CD4-positive, alpha-beta T cell treated with Interleukin-4 for 4 hours (primary cell): ENCODE measurements at places on chromosomes 1 and 21.

DNA sequence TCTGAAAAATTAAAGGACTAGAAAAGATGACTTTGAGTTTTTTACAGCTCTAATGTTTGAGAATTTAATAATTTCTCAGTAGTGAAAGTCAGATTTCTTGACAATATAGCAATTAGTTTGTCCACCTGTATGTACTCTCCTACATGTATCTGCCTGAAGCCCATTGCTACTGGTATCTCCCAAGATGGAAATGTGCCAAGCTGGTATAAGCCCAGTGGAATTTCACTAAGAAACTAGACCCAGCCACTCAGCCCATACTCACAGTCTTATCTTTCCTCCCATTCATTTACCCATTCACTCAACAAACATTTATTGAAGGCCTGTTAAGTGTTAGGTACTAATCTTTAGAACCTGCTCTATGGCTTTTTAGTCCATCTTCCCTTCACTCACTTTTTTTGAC lies 21.6 kb upstream of the TRIM45 start:
- no peak for DNase-seq

DNA sequence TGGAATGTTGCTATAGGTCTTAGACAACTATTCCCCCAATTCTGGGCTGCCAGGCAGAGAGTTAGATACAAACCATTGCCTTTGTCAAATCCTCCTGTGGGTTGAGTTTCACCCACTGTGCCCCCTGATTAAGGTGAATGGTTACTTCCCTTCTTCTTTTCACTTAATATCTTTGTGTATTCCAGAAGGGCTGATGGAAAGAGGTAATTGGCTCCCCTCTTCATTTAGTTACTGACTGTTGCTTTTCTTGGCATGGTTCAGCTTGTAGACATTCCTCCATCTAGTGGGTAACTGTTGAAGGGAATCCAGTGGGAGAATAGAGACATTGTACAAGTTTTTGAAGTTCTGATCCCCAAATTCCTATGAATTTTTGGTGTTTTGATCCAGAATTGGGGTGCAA lies 43.8 kb upstream of the MACF1 start:
- DNase-seq: no peak

DNA sequence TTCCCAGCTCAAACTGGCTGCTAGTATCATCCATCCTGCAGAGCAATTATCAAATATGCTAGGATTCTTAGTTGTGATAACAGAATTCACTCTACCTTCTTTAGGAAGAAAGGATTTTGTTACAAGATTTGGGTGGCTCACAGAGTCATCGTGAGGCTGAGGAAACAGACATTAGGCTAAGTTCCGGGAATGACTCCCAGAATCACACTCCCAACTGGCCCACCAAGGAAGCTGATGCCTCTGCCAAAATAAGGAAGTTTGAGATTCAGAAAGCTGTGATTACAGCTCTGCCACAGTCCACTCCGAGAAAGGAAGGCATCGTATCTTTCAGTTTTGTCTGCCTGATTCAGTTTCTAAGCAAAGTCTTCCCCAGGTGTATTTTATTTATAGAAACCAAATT lies 50.6 kb upstream of the LYPLAL1 start:
- no peak for DNase-seq

GRCh38 chr1:39987869-39988268 lies 32.9 kb downstream of the MFSD2A start:
- DNase-seq: no peak

- DNase-seq: no peak
Observed at GRCh38 chr1:9691691-9692090, 40.2 kb downstream of the PIK3CD start.

DNA sequence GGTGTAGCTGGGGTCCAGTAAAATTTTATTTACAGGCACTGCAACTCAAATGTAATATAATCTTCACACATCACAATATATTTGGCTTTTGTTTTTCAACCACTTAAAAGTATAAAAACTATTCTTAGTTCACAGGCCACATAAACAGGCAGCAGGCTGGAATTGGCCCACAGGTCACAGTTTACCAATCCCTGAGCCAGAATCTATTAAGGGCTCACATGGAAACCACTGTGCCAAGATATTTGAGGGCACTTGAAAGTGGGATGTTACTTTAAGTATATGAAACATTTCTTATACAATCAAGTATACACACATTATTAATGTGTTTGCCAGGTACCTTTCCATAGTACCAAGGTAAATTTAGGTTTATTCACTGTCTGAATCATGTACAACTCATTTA lies 71.9 kb upstream of the PRDX6 start:
- no peak for DNase-seq

GRCh38 chr1:38041936-38042834 lies 4.4 kb downstream of the POU3F1 start:
- DNase-seq: no peak
